Activated CD4-positive, CD25-positive, alpha-beta regulatory T cell treated with anti-CD3 and anti-CD28 coated beads, Interleukin-2, amount 50 U/mL, for 72 hours (primary cell): ENCODE measurements at places on chromosomes 2 and 18.

- DNase-seq: no peak
Observed at GRCh38 chr2:20192781-20193180, 32.1 kb downstream of the SDC1 start.

GRCh38 chr2:171814883-171815282, 79.2 kb downstream of the SLC25A12 start:
- DNase-seq: no peak

GRCh38 chr2:111678651-111679050, 205.3 kb downstream of the ANAPC1 start:
- DNase-seq: no peak

DNA sequence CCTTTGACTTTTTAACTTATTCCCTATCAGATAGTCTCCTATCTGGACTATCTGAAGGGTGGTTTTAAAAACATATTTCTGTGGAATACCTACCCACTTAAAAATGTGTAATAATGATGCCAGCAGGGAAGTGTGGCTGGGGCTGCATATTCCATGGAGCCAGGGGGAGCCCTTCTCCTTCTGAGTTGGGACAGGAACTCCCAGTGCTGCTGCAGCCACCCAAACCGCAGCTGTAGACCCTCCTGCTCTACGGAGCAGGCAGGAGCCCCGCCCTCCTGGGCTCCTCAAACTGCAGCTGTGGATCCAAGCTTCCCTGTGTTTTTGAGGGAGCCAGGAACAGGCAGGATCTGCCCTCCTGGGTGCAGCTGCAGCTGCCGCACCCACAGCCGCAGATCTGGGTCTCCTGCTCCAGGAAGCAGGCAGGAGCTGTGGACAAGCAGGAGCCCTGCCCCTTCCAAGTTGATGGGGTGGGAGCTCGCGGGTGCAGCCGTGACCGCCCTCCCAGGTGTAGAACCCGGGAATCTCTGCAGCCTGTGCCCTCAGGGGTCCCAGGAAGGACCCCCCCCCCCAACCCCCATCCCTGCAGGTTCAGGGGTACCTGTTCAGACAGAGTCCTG, 57.8 kb downstream of the PDK1 start:
- DNase-seq: no peak

- no peak for DNase-seq
Observed at GRCh38 chr2:85753525-85754312, at the start of gene ATOH8. Gene ATOH8 (plus strand): TSS chr2:85753991. CDS start chr2:85754190, 199 bp downstream.

DNA sequence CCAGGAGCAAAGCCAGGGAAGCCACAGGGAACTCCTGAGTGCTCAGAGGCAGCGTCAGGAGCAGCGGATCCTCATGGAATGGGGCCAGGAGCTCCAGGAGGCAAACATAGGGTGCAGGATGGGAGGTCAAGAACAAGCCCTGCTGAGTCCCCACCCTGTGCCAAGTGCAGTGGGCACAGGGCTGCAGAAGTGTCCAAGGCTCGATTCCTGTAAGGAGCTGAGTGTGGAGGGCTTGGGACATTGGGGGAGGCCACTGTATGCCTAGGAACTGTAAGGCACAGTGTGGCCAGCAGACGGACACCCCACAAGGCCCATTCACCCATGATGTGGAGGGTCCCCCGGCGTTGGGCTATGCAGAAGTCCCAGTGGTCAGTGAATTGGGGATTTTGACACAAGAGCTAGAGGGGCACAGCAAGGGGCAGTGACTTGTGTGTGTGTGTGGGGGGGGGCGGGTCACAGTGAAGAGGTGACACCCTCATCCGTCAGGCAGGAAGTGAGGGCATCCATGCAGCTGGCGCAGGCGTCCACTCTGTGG, 55.6 kb downstream of the ACKR3 start:
- DNase-seq: no peak

DNA sequence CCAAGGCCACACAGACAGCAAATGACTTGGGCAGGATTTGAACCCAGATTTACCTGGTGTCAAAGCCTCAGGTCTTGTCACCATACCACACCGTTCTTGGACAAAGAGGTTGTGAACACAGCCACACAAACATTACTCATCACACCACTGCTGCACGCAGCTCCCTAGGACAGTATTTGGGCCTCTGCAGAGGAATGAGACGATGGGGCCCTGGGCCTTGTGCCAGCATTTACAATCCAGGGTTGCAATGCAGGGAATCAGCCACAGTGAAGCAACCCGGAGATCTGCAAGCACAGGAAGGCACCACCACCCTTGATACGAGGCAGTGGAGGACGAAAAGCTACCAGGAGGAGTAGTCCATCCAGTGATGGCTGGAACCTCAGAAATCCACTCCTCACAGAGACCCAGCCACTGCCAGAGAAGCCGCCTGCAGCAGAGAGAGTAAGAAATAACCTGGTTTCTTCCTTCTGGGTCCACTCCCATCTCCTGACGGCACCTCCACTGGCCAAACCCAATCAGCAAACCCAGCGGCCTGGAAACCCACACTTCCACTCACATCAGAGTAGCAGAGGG, 3.7 kb upstream of the MTCL1 start:
- DNase-seq: no peak

GRCh38 chr2:72625366-72625765, 200.5 kb downstream of the EXOC6B start:
- no peak for DNase-seq

DNA sequence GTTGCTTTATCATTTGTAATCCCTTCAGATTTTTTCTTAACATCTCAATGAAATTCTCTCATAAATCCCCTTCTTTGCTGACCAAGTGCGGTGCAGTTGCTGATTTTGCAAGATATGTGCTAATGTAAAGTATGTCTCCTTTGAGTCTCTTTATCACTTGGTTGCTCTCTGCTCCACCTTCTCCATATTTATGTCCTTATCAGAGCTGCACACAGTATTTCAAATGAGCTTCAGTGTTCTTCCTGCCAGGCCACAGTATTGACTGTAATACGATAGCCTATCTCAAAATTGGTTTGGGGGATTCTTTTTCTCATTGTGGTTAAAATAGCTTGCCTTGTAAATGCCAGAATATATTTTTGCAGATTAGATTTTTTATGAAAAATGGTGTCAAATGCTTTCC, 32.2 kb downstream of the MAIP1 start:
- no peak for DNase-seq

- no peak for DNase-seq
Observed at GRCh38 chr2:5842326-5842725, 150.1 kb downstream of the SOX11 start.

GRCh38 chr18:53771664-53772063, 452.8 kb downstream of the MBD2 start:
- no peak for DNase-seq

- DNase-seq: no peak
Observed at GRCh38 chr18:69725009-69725408, 222.7 kb downstream of the CD226 start.

- no peak for DNase-seq
Observed at GRCh38 chr2:23588508-23589201, 203.7 kb downstream of the KLHL29 start.

DNA sequence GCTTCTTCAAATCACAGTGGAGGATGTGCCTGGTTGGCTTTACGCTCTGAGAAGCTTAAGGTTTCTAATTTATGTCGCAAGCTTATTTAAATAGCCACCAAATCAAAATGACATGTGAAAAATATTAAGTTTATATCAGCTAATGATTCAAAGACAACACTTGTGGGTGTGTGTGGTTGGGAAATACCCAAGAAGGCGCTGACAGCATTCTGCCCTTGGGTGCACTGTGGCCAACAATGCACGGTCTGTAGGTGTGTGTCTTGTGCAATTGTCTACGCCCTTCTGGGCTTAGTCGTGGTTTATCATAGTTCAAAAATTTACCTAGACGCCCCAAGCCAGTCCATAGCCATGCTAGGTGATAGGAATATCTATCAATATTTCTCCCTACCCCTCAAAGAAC, 60.9 kb downstream of the KCTD1 start:
- DNase-seq: no peak

DNA sequence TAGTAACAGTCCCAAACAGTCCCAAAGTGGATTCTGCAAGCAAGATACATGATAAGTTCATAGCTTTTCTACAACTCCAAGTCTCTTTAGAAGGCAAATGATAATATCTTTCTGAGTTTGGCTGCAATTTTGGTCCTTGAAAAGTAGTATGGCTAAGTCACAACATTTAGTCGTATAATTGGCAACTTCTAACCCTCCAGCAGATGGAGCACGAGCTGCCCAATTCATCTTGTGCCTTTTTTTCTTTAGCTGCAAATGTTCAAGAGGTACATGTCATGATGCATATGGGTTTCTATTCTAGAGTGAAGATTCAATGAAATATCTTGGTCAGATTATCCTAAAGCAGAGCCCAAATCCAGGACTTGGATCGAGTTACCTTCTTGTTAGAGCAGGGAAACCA, 127.0 kb upstream of the KLHL14 start:
- DNase-seq: no peak

DNA sequence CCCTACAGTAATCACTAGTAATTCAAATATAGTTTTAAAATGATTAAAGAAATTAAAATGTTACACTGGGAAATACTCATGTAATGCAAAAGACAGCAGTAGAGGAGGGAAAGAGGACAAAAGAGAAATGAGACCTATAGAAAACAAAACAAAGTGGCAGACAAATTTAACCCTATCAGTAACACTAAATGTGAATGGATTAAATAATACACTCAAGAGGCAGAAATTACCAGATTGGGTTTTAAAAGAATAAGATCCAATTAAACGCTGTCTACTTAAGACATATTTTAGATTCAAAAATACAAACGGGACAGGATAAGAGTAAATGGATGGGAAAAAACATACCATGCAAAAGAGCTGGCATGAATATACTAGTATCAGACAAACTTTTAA, 17.0 kb downstream of the TLK1 start:
- no peak for DNase-seq

- DNase-seq: no peak
Observed at GRCh38 chr2:237503201-237503600, 16.1 kb downstream of the MLPH start.

- DNase-seq: no peak
Observed at GRCh38 chr2:25586726-25587144, 86.6 kb downstream of the DTNB start.

GRCh38 chr2:216339456-216340279, 32.6 kb downstream of the MARCHF4 start:
- no peak for DNase-seq

DNA sequence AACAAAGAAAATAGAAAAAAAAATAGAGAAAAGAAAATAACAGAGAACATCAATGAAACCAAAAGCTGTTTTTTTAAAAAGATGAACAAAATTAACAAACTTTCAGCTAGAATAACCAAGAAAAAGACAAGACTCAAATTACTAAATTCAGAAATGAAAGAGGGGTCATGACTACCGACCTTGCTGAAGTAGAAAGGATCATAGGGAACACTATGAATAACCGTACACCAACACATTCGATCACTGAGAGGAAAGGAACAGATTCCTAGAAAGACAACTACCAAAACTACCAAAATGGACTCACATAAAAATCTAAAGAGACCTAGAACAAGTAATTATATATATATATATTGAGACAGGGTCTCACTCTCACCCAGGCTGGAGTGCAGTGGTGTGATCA, 37.4 kb upstream of the DTNB start:
- DNase-seq: no peak

DNA sequence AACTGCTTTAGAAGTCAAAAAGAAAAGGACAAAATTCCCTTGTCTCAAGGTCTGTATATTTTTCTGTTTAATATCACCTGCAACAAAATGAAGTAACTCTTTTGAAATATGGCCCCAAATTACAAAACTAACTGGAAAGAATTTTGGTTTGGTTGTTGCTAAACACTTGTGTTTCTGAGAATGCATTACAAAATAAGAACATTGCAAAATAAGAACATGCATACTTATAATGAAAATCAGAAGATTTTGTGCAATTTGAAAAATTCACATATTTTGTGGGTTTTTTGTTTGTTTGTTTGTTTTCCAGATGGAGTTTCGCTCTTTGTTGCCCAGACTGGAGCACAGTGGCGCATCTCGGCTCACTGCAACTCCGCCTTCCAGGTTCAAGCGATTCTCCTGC, 21.8 kb downstream of the NDUFB3 start:
- no peak for DNase-seq

DNA sequence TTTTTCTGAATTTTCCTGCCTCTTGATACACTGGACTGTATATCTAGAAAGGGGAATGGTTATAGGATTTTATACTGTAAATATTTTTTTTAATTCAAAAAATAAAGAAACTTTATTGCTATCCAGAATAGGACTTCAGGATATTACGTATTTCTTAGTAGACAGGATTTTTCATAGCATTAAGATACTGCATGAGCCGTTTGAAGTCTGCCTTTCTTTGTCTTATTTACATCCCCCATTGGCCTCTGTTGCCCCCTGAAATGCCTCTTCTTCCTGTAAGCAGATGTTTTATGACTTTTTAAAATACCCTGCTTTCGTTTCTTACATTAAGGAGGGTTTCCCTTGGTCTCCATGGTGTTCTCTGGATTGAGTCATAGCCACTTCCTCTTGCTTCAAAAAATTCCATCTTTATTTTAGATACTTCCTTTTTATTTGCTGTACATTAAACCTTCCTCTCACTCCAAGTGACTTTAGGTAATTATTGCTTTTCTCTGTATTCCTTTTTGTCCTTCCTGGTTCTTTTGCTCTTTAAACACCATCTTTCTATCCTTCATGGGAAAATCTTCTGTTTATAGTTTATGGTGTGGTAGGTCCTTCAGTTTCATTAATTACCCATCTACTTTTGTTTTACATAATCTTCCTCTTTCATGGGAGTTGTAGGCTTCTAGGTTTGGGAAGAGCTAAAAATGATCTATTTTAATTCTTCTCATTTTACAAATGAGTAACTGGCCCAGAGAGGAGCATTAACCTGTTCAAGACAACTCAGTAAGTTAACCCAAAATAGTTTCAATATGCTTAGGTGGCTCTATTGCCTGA, 72.6 kb downstream of the ZNF532 start:
- no peak for DNase-seq

DNA sequence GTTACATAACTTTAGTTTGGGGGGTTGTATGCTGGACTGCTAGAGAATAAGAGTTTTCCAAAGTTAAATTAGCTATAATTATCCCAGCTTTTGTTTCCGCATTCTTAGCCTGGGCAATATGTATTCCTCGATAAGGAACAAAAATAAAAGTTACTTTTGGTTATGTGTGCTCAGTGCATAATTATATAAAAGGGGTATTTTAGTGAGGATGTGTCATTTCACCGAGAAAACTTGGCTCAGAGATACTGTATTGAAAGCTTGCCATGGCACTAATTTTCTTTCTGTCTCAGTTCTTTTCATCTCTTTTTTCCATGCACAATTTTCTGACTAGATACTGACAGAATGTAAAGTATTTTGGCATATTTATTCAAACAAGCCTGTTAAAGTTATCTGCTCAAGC, 28.2 kb downstream of the ARHGAP15 start:
- no peak for DNase-seq

DNA sequence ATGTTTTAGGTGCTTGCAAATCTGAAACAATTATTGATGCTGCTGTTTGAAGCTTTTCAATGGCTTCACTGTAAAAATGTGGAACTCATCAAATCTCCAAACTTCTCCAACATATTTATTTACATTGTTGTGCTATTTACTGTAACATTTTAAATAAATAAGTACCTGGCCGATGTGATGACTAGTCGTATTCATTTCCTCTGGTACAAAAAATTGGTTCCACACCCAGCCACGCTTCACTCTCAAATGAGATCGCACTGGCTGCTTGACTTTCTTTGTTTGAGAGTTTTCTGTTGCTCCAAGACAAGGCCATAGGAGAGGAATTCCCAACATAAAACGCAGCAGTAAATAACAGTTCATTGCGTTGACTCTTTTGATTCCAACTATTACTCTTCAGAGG, 32.0 kb downstream of the CDH19 start:
- no peak for DNase-seq

- no peak for DNase-seq
Observed at GRCh38 chr18:23724681-23725080, 35.4 kb downstream of the LAMA3 start.

GRCh38 chr2:66683599-66683998, 248.7 kb downstream of the MEIS1 start:
- DNase-seq: no peak
